ENCODE measurements at places on chromosomes 7 and 10. TPM values are rescaled to one million over a fixed set of nuclear protein-coding genes. Genes with fewer than 3 reads are reported as not detected.

- DNase-seq, result no peak
Observed at GRCh38 chr10:29389935-29390334, 101.1 kb downstream of the LYZL1 start.

- DNase-seq, result no peak
Observed at GRCh38 chr10:72638586-72639440, 12.9 kb upstream of the MICU1 start.

TMEM178B gene
- 1.00 TPM for total RNA-seq

INHBA gene
- total RNA-seq, result 73.0 TPM

GRCh38 chr7:129343099-129343700 lies 91.0 kb upstream of the STRIP2 start:
- no peak for DNase-seq

SPDYE2 gene
- total RNA-seq, result not detected

GRCh38 chr10:13184730-13185514 lies 23.6 kb downstream of the MCM10 start:
- DNase-seq, result no peak

ANKRD7 gene
- total RNA-seq, result 0.93 TPM

ZPBP gene
- not detected for total RNA-seq

TMEM196 gene
- total RNA-seq, result 3.6 TPM

GRCh38 chr10:1402816-1403507 lies 334.4 kb downstream of the ADARB2 start:
- no peak for DNase-seq

DNA sequence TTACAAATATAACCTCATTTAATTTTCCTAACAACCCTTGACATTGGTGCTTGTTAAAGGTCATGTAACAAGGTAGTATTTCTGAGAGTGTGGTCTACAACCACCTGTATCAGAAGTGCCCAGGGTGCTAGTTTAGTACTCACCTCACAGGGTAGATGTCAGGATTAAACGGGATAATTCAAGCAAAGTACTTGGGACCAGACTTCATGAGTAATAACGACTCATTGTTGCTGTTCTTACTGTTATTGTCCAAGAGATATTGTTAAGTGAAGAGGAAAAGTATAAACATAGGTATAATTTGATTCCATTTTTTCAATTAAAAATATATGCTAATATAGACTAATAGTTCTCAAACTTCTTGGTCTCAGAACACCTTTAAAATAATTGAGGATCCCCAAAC lies 179.3 kb downstream of the WNT2 start:
- no peak for DNase-seq

- no peak for DNase-seq
Observed at GRCh38 chr7:130831817-130832481, 97.9 kb upstream of the KLF14 start.

DNA sequence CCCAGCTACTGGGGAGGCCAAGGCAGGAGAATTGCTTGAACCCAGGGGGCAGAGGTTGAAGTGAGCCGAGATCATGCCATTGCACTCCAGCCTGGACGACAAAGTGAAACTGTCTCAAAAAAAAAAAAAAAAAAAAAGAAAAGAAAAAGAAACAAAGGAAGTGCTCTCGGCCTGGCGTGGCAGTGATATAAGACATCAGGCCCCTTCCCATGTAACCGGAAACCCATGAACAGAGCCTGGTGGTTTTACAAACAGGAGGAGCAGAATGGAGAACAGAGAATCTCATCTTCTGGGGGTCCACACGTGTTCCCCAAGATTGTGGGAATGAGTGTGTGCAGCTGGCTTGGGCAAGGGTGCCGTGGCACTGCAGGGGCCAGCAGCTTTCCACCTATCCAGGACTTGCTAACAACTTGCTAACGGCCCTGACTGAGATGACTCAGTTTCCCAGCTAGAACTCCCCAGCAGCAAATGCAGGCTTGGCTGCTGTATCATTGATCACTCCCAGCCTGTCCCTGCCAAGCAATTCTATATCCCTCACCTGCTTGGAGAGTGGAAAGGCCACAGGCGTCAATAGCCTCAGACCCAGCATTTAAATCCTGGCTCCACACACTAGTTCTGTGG lies 103.0 kb downstream of the COL26A1 start:
- DNase-seq, result peak; percentile 10

RBP4 gene
- 3.1 TPM for total RNA-seq

GRCh38 chr7:48085942-48086341 lies 3.1 kb upstream of the UPP1 start:
- DNase-seq, result no peak

DNA sequence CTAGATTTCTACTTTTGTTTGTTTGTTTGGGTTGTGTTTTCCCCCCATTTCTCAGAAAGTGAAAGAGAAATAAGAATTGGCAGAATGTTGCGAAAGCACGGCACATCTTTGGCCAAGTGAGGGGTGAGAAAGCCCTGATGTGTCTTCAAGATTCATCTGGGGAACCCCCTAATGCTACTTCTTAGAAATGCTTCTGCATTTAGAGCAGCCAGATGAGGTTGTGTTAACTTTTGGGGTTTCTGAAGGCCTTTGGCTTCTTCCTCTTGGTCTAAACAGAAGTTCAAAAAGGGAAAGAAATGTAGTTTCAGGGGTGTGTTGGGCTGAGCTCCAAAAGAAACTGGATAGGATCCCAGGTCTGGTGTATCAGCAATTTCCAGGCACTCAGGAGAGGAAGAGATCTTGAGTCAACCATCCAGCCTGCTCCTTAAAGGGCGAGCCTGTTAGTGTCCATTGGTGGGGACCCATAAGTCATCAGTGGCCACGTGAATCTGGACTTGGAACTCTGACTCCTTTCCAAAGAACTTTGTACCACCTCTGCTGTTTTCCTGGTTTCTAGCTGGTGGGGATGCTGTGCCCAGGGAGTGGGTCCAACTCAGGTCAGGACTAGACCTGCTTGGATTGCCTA lies 6.5 kb downstream of the DUSP5 start:
- no peak for DNase-seq

DNA sequence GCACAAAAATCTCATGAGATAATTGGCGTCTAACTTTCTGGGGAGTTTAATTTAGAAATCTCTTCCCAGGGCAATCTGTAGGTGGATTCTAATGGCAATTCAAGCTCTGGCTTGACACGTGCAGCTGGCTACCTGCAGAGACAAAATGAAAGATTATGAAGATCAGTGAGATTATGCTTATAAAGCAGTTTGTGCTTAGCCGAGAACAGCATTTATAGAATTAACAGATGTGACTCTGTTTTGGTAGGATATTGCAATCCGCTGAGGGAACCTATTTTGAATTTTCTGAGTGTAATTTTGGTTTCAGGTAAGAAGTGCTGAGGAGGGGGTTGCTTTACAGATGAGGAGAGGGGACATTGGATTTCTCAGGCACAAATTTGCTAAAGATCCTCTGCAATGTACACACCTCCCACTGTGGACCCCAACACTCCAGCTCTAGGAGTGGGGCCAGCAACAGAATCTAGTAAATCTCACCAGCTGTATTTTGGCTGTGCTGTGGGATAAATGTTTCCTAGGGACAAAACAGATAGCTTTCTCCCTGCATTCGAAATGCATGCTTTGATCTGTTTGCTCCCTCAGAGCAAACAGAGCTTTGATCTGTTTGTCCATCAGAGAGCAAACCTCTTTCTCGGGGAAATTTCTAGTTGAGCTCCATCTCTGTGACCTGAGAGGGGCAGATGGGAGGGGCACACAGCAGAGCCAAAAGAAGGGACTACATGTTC lies 7.4 kb downstream of the GJD4 start:
- DNase-seq, result no peak

DNA sequence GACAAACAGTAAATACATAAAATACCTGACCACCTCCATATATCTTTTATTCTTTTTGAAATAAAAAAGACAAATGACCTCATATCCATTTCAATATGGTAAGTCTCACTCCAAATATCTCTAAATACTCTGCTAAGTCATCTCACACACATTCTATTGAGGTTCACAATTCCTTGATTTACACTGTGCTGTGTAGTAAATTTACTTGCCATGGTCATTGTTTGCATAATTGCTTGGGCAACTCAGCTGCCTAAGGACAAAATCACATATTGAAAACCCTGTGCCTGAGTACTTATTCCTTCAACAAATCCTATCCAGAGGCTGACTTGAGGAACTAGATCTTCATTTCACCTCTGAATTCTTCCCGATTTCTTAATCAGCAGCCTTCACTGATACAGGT lies 176.4 kb downstream of the THSD7A start:
- DNase-seq, result no peak

DNA sequence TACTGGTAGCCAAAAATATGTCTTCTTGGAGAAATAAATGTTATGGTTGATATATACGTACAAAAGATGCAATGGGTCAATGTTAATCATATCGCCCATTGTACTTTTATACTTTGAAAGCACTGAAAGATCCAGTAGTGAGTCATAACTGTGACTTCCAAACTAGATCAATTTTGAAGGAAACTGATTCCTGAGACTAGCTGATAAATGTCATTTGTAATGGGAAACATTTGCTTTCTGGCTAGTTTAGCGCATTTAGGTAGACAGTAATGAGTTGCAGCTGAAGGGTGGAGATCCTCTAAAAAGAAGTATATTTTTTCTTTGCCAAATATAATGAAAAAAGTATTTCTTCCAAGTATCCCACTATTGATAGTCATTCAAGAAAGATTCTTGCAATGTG lies 53.5 kb upstream of the ARHGAP21 start:
- DNase-seq, result no peak

MEOX2 gene
- total RNA-seq, result 31.7 TPM

SPDYE16 gene
- 0.28 TPM for total RNA-seq

GRCh38 chr7:101618207-101618839 lies 10.8 kb downstream of the MYL10 start:
- no peak for DNase-seq

DNA sequence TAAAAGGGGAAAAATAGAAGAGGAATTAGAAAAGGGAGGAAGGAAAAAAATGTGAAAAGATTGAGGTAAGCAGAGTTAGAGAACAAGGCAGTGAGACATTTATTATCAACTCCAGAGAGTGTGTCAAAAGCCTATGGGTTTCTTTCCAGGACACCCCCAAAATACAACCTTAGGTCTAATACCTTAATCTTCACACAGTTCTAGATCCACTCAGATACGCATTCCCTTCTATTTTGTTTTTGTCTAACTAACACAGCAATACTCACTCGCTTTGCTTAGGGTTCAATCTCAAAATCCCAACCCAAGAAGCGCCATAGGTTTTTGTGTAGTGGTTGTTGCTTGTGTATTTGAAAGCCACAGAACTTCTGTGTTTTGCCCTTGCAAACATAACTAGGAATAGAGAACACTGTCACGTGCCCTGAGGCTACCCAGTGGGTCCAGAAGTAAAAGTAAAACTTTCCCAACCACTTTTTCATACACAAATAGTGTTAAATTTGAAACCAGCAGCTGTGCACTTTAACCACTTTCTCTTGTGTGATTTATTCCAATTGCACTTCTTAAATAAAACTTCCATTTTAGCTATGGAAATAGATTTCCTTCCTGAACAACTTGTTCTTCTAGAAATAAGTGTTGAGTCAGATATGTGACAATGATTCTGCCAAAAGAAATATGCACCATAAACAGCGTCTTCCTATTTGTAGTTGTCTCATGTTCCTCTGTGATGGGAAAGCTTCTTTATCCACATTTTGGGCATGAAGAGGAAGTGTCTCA lies 414.7 kb upstream of the GHITM start:
- DNase-seq, result no peak

DNA sequence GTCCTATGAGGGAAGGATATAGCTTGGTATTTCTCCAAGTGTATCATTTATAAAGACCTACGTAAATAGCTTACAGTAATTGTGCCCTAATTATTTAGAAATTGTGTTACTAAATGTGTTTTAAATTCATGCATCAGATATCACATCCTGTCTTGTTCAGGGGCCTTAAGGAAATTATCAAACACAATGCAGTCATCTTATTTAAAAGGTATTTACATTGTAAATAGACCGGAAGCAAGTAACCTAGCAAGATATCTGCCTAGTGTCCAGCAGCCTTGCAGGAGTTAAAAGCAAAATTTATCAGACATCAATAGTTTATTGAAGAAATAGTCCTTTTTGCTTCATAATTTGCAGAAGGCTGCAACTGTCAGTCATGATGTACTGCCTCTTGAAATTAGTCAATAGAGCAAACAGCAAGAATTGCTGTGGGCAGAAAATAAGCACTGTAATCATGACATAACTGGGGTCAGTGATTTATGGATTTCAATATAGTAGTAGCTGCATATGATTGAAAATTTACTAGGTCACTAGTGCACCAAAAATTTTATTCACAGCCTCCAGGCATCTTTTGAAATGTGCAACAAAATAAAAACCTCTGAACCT lies 23.1 kb downstream of the GLRX3 start:
- DNase-seq, result no peak

NPTX2 gene
- 1.8 TPM for total RNA-seq

AKR1C2 gene
- 42.7 TPM for total RNA-seq

ADAMTS14 gene
- total RNA-seq, result 0.19 TPM
